Stimulated activated CD4-positive, alpha-beta T cell treated with anti-CD3 and anti-CD28 coated beads, Interleukin-1b, Interleukin-23, amount 100 ng/mL, for 24 hours (primary cell): ENCODE measurements at places on chromosomes 5 and 9.

GRCh38 chr9:137280474-137281344 lies 3.2 kb downstream of the TOR4A start:
- DNase-seq: no peak

DNA sequence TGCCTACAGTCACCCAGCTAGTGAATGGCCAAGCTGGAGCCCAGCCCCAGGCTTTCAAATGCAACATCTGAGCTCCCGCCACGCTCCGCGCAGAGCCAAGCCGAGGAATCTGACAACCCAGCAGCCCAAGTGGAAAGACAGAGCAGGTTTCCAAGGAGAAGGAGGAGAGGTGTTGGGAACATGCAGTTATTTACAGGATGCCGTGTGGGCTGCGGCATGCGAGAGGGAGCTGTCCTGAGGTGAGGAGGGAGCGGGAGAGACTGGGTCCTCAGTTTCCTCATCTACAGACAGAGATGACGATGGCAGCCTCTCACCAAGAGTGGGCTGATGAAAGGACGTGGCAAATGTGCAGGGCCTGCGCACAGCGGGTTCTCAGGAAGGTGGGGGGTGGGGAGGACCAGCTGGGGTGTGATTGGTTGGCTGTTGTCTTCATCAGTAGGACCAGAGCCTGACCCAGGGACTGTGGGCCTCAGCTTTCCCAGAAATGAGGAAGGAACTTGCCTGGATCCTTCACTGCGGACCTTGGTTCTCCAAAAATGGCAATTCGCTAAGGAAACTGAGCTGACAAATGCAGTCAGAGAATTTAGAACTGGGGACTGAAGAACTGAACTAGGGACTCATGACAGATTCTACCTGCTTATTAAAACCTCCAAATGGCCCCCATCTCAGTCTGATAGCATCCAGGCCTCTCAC lies 14.8 kb upstream of the CPLX2 start:
- no peak for DNase-seq

DNA sequence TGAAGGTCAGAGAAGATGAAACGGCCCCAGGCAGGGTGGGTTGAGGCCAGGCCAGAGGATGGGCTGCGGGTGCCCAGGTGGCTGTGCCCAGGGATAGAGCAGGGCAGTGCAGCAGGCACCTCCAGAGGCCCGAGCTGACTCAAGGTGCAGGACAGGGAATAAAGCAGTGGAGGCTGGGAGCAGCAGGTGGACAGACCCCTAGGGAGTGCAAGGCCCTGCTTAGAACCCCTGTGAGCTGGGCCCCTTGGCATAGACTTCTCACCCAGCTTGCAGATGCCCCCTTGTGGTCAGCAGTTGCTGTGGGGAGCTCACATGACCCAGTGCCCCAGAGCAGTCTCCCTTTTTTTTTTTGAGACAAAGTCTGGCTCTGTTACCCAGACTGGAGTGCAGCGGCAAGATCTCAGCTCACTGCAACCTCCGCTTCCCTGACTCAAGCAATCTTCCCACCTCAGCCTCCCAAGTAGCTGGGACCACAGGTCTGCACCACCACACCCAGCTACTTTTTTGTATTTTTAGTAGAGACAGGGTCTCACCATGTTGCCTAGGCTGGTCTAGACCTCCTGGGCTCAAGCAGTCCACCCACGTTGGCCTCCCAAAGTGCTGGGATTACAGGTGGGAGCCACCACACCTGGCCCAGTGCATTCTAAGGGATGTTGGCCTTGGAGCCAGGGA lies 118.8 kb downstream of the WNK2 start:
- peak; percentile 33 for DNase-seq

- no peak for DNase-seq
Observed at GRCh38 chr5:122499585-122499984, 187.5 kb downstream of the SNCAIP start.

DNA sequence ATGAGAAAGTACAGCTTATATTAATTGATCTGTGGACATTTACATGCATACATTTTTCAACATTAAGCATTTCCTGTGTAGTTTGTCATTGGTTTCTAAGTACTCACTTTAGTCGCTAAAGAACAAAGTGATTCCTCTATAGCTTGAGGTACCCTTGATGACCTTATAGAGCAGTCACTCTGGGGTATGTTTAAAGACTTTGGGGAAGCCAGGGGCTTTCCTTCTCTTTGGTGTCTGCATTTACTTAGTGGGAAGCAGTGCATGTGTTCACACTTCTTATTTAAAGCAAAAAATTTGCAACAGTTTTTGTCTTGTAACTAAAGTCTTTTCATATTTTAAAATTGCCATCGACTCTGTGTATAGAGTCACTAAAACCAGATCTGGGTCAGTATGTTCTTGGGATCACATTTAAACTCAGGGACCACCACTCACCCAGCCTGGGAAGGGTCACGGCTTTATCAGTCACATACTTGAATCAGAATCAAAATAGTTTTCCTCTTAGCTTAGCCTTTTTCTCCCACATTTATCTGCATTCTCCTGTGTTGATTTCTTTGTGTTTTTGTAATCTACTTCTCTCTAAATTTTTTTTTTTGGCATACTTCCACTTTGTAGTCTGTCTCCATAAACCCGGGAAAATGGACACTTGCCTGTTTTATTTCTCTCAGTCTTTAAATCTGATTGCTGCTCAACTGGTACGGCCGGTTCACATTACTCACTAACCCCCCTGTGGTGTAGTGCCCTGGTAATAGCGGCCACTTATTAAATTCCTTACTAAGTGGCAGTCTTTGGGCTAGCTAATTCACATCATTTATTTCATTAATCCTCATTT lies 143.9 kb upstream of the FBN2 start:
- no peak for DNase-seq

- no peak for DNase-seq
Observed at GRCh38 chr5:135535420-135535819, 344 bp downstream of the NEUROG1 start.

- no peak for DNase-seq
Observed at GRCh38 chr5:91906027-91906426, 522.9 kb upstream of the ARRDC3 start.

GRCh38 chr5:79576606-79577289 lies 35.5 kb upstream of the TENT2 start:
- DNase-seq: no peak

DNA sequence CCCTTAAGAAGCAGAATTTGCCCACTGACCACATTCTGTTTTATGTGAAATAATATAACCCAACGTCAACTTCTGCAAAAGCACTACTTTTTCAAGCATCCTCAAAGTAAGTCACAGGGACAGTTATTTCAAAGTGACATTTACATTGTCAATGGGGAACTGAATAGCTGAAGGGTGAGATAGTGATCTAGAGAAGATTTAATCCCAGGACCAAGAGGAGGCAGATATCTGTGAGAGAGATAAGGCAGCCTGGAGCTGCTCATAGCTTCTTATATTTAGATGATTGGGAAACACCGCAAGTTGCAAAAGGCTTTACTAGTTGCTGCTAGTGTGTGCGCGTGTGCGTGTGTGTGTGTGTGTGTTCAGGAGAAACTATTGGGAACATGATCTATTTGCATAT lies 210.4 kb upstream of the RFX3 start:
- no peak for DNase-seq

DNA sequence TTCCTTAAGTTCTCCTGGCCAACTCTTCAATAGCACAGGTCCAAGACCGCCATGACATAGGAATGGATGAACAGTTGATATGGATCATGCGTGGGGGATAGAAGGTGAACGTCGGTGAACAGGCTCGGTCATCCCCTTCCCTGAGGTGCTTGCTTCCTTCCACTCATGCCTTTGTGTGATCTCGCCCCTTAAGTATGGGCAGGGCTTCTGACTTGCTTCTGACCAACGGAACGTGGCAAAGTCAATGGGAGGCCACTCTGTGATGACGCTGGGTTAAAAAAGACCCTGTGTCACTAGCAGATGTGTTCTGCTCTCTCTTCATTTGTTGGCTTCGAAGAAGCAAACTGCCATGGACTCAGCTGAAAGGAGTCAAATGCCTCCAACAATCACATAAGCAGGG lies 240.5 kb upstream of the TUT7 start:
- DNase-seq: no peak

- DNase-seq: peak; percentile 31
Observed at GRCh38 chr5:175464074-175464941, 14.1 kb upstream of the SFXN1 start.

- DNase-seq: no peak
Observed at GRCh38 chr5:149940941-149941644, 3.5 kb downstream of the PDE6A start.

DNA sequence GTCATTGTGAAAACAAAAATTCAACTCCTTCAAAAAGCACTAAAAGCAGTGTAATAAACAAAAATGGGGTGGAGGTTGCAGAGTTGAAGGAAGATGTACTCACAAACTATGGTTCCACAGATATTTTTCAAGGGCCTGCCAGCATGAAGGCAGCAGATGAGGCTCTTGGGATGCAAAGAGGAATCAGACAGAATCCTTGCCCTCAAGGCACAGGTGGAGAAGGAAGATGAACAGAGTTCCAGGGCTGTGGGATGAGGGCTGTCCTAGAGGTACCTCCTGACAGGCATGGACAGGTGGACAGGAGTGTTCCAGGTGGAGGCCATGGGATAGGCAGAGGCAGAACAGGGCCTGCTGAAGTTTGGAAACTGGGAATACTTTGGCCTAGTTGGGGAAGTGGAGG lies 140.5 kb upstream of the ANKH start:
- no peak for DNase-seq

- no peak for DNase-seq
Observed at GRCh38 chr9:14221558-14221957, 92.4 kb downstream of the NFIB start.

GRCh38 chr5:45772402-45772801 lies 76.2 kb upstream of the HCN1 start:
- no peak for DNase-seq
